ENCODE measurements at places on chromosomes 4 and X.
A peak's percentile ranks its signal among the peaks of the same experiment; 100 is the strongest.

DNA sequence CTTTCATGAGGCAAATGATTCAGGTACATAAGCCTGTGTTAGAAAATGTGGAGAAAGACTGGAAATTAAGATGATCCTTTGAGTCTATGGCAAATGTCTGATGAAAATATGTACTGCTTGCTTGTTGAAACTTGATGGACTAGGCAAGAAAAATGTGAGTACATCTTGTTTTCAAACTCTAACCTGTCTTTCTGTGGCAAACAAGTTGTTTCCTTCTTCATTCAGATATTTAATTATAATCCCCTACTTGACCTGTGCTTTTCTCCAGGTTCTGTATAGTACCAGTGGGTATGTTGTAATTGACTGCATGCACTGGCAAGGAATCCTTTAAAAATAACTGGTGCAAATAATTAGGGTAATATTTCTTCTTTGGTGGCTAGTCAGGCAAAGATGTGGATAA is 136.7 kb downstream of the ARHGAP24 start:
- DNase-seq: no peak

DNA sequence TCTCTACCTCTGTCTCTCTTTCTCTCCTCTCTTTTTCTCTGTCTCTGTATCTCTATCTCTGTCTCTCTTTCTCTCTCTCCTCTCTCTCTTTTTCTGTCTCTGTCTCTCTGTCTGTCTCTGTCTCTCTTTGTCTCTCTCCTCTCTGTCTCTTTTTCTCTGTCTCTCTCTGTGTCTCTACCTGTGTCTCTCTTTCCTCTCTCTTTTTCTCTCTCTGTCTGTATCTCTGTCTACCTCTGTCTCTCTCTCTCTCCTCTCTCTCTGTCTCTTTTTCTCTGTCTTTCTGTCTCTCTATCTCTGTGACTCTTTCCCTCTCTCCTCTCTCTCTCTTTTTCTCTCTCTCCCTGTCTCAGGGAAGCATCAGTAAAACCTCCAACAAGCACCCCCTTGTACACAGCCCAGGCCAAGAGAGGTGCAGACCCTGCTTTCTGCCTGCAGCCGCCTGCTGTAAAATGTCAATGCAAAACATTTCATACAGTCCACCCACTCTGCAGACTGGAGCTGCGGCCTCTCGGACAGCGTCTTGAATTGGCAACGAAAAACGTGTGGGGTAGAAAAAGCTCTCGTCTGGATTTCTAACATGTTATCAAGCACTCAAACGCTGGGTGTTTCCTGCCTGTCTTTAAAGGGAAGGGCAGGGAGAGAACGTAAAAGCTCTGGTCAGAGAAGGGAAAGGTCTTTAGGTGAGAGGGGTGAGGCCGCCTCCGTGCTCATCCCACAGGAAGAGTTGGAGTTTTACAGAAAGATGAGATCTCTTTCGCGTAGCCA is 3.7 kb upstream of the SHOX start:
- no peak for DNase-seq

GRCh38 chr4:75985116-75985515 is 5.6 kb downstream of the SDAD1 start:
- DNase-seq: no peak

- DNase-seq: no peak
These were observed 21.1 kb downstream of the SYTL4 start for GRCh38 chrX:100710816-100711215.

DNA sequence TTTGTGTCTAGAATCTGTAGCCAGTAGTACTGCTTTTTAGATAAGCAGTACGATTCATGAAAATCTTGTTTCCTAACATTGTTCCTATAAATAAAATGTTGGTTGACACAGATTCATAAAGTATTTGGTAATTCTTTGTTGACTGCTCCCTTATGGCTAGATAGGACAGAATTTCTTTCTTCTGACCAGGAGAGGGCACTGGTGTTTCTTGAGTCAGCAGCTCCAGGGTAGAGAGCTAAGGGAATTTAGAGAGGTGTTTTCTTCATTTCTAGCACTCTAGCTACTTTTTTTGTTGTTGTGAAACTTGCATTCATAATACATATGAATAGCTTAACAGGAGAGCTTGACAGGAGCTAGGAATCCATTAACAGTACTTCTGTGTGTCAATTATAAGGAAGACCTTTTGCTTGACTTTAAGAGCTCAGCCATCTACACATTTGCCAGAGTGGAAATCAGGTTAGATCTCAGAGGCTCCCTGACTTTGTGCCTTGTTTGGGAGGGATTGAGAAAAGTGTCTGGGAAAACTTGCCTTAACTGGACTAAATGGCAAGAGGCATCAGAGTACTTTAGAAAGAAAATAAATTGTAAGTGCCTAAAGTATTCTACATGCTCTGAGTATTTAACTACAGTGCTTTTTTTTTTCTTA is 756.1 kb downstream of the SH3BGRL start:
- DNase-seq: no peak

DNA sequence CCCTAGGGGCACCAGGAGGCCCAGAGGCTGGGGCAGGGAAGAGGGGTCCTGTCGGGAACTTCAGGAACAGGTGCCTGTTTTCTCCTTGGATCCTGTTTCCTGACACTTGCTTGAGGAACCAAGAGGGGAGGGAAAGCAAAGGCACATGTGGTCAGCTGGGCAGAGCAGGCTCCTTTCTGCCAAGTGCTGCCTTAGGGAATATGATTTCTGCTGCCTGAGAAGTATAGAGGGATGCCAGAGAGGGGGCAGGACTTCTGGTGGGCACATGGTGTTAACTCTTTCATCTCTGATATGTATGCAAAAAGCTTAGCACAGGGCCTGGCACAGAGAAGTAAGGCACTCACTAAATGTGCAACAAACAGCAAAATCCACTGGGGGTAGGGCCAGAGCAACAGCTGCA is 51.2 kb upstream of the PJA1 start:
- DNase-seq: no peak

- DNase-seq: no peak
These were observed 6.0 kb downstream of the EREG start for GRCh38 chr4:74370912-74371311.

DNA sequence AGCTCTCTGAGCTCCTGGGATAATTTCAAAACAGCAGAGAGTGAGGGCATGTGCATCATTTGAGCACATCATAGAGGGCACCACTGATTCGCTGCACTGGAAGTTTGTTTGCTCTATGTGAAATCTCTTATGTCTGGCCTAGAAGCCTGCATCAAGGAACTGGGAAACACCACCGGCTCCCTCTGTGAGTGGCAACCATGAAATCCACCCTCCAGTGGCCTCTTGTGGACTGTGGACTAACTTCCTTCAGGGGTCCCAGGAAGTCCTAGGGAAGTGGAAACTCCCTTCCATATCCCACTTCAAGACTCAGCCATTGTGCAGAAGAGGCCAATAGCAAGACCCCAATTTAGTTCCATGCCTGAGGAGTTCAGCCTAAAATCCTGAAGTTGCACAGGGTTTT is 48.0 kb upstream of the IGFBP7 start:
- no peak for DNase-seq

DNA sequence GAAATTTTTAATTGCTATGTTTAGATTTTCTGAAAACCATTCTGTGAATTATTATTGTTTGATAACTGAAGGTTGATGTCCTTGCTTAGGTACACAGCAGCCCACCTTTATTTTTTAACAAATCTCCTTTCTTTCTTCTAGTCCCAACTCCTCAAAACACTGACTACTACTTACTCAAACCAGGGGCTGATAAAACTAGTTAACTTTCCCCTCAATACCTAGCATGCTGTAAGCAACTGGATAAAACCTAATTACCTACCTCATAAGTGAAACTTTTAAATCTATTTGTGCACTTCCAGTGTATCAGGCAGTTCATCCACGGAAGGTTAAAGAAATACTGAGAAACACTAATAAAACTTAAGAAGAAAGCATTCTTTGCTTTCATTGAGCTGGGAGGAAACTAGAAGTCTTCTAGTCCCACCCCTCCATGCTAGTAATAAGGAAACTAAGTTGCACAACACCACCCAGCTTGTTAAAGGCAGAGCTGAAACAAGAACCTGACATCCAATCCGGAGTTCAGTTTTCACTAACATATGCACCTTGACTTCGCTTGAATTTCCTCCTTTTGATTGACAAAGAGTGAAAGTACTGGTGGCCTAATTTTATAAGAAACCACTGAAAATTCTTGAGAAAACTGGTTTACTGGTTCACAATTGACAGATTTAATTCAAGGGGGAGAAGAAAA is 180.2 kb upstream of the TET2 start:
- DNase-seq: no peak

- DNase-seq: no peak
These were observed 335.7 kb upstream of the RASGEF1B start for GRCh38 chr4:81807386-81807785.

GRCh38 chrX:134622056-134622812 is 36.0 kb downstream of the PLAC1 start:
- no peak for DNase-seq

GRCh38 chr4:108072300-108072699 is 82.6 kb downstream of the HADH start:
- peak; percentile 38 for DNase-seq

GRCh38 chr4:122803788-122804208 is 22.8 kb upstream of the FGF2 start:
- DNase-seq: no peak

- no peak for DNase-seq
These were observed 236.4 kb upstream of the TTC29 start for GRCh38 chr4:147182041-147182440.

- DNase-seq: no peak
These were observed 243.9 kb downstream of the UNC5C start for GRCh38 chr4:95304898-95305297.

GRCh38 chr4:29310252-29310651 is 1409.9 kb upstream of the PCDH7 start:
- no peak for DNase-seq

GRCh38 chrX:140508958-140509357 is 4.1 kb upstream of the SOX3 start:
- DNase-seq: no peak

- DNase-seq: no peak
These were observed 37.7 kb upstream of the FAT1 start for GRCh38 chr4:186761393-186761792.

GRCh38 chr4:48585401-48585800 is 95.3 kb downstream of the ZAR1 start:
- no peak for DNase-seq

DNA sequence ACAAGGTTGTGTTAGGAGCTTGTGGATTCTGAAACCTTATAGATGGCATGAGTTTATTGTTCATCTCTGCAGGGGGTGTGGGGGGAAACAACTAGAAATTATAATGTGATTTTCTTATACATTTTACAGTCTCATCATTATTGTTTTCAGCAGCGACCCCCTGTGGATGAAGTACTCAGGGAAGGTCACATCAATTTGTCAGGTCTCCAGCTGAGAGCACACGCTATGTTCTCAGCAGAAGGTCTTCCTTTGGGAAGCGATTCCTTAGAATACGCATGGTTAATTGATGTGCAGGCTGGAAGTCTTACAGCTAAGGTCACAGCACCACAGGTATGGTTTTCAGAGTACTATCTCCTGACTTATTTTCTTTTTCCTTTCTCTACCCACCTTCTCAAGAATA is 72.2 kb downstream of the BLTP1 start:
- no peak for DNase-seq

Measured in stimulated activated CD8-positive, alpha-beta memory T cell treated with anti-CD3 and anti-CD28 coated beads, Interleukin-2, amount 100 ng/mL, for 1 hour (primary cell).